ENCODE measurements at places on chromosomes 1 and 21.

DNA sequence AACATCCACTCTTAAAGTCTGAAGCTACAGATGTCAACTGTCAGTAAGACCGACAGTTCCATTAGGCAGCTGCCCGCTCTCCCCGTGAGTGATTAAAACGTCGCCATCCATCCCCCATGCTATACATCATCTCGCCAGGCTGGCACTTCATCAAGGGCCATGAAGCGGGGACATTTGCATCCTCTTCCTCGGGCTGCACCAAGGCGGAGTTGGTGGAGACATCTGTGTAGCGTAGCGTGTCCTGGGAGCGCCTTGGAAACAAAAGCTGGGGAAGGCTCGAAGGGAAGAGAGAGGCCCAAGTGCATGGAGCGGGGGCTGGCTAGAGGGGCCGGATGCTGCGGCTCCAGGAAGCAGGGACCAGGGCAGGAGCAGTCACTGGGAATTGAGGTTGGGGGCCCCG lies 250.1 kb downstream of the KAZN start:
- DNase-seq = no peak

DNA sequence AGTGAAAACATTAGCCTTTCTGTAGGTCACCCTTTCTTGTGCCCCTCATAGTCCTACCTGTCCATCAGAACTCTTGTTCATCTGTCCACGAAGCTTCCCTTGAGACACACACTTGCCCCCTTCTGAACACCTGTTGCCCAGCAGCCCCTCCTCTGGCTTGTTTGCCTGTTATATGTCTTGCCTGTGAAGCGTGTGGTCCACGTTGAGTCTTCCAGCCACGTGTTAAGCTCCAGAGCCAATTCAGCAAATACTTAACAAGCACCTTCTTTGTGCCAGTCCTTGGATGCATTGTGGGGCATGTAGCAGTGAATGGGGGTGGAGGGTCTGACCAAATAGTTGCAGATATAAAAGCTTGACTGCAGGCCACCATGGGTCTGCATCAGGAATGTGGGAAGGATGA lies 66.6 kb downstream of the MAN1C1 start:
- DNase-seq = no peak

DNA sequence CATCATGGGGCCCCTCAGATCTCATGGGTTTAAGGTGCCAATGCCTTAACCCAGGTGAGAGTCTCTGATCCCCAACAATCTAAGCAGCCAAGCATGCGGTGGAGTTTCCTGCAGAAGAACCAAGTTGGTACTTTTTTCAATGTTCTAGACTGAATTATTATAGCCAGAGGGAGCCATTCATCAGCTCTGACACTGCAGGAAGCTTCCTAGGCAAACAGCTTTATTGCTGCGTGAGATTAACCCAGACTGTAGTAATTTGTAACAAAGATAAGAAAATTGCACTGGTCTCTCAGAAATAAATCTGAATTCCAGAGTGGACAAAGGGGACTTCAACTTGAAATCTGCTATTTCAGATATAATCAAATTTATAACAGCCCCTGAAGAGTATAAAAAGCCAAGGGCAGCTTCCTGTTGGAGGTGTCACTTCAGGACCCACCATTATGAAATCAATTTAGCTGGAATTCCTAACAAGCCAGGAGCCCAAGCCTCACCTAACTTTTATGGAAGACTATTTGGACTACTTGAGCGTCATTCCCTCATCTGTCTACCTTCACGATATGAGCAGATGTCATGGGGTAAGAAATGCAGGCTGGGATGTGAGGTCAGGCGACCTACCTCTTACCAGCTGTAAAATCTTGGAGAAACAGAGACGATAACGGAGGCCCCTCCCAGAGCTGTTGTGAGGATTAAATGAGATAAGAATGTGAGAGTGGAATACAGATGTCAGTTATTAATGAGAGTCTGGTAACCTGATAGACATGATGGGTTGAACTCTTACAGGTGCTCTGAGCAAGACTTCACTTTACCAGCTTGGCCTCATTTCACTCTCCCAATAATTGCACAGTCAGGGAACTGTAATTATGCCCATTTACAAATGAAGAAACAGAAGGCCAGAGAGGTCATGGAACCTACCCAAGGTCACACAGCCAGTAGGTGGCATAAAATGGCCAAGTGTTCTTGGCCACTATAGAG lies 135.1 kb downstream of the RRAGC start:
- DNase-seq = no peak

GRCh38 chr1:172599912-172600311 lies 59.0 kb upstream of the FASLG start:
- DNase-seq = no peak

All from activated gamma-delta T cell treated with anti-CD3 and anti-CD28 coated beads, Interleukin-2, amount 50 U/mL, for 16 hours (primary cell).